ENCODE measurements at places on chromosomes 3 and 15. TPM values are rescaled to one million over a fixed set of nuclear protein-coding genes. Genes with fewer than 3 reads are reported as not detected.

DNA sequence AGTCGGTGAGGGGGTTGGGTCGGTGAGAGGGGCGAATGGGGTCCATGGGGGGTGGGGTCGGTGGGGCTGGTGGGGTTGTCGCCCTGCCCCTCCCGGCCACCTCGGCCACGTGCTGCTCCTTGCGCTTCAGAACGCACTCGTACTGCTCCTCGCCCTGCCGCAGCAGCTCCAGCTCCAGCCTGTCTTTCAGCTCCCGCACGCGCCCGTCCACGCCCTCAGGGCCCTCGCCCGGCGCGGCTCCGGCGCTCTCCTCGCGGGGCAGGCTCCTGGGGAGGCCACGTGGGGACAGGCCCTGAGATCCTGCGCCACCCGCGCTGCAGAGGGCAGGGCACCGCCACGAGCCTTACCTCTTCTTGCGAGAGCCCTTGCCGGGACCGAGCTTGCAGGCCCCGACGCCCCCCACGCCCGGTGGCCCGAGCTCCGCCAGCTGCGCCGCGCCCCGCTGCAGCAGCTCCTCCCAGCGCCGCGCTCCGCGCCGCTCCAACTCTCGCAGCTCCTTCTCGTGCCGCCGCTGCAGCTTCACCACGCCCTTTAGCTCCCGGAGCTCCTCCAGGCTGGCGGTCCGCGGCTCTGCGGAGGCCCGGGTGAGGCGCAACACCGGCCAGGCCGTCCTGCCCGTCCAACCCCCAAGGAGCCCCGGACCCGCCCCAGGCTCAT is 8.2 kb upstream of the ANKRD63 start:
- H3K27ac ChIP-seq = no peak overlapping the region
- no peaks in the 10 kb centered on the region for H3K27me3 ChIP-seq
- peaks cover 2% of the 10 kb centered on the region for H3K36me3 ChIP-seq

GRCh38 chr15:101320501-101321052 is 25.5 kb upstream of the SNRPA1 start:
- peak overlapping the region; percentile 80 for H3K4me3 ChIP-seq
- peaks cover 10% of the 10 kb centered on the region for H3K4me1 ChIP-seq
- DNase-seq = peak; percentile 89
- H3K27me3 ChIP-seq = no peaks in the 10 kb centered on the region
- H3K36me3 ChIP-seq = no peaks in the 10 kb centered on the region

GRCh38 chr3:159130108-159130507 is 328.3 kb downstream of the MFSD1 start:
- no peaks in the 10 kb centered on the region for H3K27me3 ChIP-seq
- DNase-seq = no peak
- no peak overlapping the region for H3K27ac ChIP-seq
- H3K4me3 ChIP-seq = no peak overlapping the region
- no peaks in the 10 kb centered on the region for H3K36me3 ChIP-seq

- H3K4me3 ChIP-seq = peak within 1 kb of the TSS; percentile 85
- peaks cover 1% of the 10 kb centered on the region for H3K36me3 ChIP-seq
- peaks cover 42% of the 10 kb centered on the region for H3K4me1 ChIP-seq
- H3K27me3 ChIP-seq = no peaks in the 10 kb centered on the region
- peak; percentile 79 for DNase-seq
- peak within 1 kb of the TSS; percentile 93 for H3K27ac ChIP-seq
These were observed at the start of gene TNK2 for GRCh38 chr3:195907934-195908693. TSS of gene TNK2 (minus strand) at chr3:195908551. CDS start at chr3:195888588, 19,963 bp downstream.

DNA sequence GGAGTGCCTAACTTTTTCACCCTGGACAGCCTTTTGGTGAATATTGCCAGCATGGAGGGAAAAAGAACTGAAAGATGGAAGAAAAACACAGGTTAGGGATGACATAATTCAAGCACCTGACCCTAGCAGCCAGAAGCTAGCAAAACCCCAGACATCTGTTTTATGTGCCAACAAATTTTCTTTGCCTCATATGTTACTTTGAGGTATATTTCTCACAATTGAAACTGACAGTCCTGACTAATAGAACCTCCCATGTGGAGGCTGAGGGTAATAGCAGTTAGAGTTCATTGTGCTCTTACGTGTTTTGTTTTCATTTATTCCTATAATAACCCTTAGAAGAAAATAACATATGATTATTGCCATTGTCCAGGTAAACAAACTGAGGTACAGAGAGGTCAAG is 71.5 kb upstream of the SLC25A26 start:
- no peak for DNase-seq
- H3K4me1 ChIP-seq = no peaks in the 10 kb centered on the region
- H3K36me3 ChIP-seq = no peaks in the 10 kb centered on the region
- peaks cover 2% of the 10 kb centered on the region for H3K27me3 ChIP-seq

DNA sequence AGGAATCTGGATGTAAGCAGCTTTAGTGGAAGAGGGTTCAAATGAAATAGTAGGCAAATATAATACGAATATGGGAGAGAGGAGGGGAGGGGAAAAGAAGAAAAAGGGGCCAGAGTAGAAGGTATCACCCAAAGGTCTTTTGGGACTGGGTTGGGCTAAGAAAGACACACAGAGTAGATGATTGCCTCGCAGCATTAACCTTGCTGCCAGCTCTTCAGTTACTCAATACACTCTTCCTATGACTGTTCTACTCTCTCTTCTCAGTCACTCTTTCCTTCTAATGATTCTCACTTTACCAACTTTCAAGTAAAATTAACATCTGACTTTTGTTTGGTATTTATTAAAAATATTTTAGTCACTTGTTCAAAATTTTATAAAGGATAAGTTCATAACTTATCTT is 52.8 kb downstream of the CLASP2 start:
- H3K4me3 ChIP-seq = no peak overlapping the region
- H3K27ac ChIP-seq = no peak overlapping the region
- no peaks in the 10 kb centered on the region for H3K27me3 ChIP-seq
- peaks cover 8% of the 10 kb centered on the region for H3K36me3 ChIP-seq

- H3K4me3 ChIP-seq = peak overlapping the region; percentile 42
- H3K27me3 ChIP-seq = no peaks in the 10 kb centered on the region
- peak; percentile 77 for DNase-seq
- peaks cover 42% of the 10 kb centered on the region for H3K36me3 ChIP-seq
- H3K27ac ChIP-seq = peak overlapping the region; percentile 90
These were observed 21.0 kb downstream of the RFT1 start for GRCh38 chr3:53109190-53109589.

DNA sequence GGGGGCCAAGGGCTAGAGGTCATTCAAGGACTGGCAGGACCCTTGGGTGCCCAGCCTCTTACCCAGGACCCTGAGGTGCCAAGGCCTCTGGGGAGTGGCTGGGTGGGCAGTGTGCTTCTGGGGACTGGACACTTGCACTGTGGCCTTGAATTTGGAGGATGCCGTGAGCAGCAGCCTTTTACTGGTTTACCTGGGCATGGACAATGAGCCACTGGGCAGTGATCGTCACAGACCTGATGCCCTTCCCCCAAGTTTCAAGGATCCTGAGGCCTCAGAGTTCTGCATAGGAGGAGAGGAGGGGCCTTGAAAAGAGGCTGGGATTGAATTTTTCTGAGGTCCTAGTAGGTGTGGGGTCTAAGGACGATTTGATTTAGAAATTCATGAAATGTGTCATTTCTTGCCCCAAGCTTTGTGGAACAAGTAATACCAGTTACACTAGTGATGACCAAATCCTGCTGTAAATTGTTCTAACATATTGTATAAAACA is 146.1 kb upstream of the TPM1 start:
- no peaks in the 10 kb centered on the region for H3K4me1 ChIP-seq
- H3K36me3 ChIP-seq = no peaks in the 10 kb centered on the region
- no peaks in the 10 kb centered on the region for H3K27me3 ChIP-seq

- H3K4me3 ChIP-seq = no peak overlapping the region
- peaks cover 4% of the 10 kb centered on the region for H3K36me3 ChIP-seq
- DNase-seq = peak; percentile 62
- peaks cover 66% of the 10 kb centered on the region for H3K4me1 ChIP-seq
- peak overlapping the region; percentile 86 for H3K27ac ChIP-seq
These were observed 8.1 kb upstream of the CSK start for GRCh38 chr15:74773731-74774252.

GRCh38 chr3:16604887-16605602 is at the start of gene DAZL:
TSS of gene DAZL (minus strand) at chr3:16605423. CDS start at chr3:16605205, 218 bp downstream.
- no peaks in the 10 kb centered on the region for H3K27me3 ChIP-seq
- no peak within 1 kb of the TSS for H3K4me3 ChIP-seq

DNA sequence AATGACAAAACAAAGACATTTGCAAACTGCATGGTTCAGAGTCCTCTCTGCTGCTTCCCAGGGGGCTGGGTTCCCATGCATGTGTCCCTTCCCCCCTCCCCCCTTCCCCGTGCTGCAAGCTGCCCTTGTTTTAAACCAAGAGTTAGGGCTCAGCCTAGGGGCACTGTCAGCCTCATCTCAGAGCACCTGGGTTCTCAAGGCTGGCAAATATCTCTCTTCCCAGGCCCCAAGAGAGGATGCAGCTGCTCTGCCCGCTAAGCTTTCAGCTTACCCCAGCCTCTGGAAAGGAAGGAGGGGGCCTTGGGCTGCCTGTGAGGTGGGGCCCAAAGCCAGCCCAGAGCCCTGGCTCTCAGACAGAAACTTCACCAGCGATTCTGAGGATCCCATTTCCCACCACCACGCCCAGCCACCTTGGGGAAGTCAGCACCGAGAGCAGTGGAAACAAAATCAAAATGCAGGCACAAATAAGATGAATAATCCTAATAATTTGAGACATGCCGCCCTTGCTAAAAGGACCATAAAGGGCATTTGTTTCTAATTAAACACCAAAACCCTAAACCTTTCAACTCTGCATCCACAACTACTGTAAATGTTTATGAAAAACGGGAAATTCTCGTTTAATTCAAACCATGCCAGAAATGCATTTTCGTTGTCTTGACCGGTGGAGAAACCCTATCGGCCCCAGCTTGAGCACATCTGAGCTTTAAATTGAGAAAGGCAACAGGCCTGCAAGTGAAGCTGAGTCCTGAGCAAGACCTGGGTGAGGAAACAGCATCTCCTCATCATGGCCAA is 67.7 kb upstream of the WNT5A start:
- H3K27me3 ChIP-seq = peaks cover 2% of the 10 kb centered on the region
- no peaks in the 10 kb centered on the region for H3K4me1 ChIP-seq
- H3K36me3 ChIP-seq = no peaks in the 10 kb centered on the region
- no peak for DNase-seq

- H3K4me3 ChIP-seq = peak overlapping the region; percentile 93
- DNase-seq = peak; percentile 92
- peaks cover 16% of the 10 kb centered on the region for H3K27me3 ChIP-seq
- H3K36me3 ChIP-seq = peaks cover 1% of the 10 kb centered on the region
- peaks cover 30% of the 10 kb centered on the region for H3K4me1 ChIP-seq
These were observed 901 bp downstream of the ALCAM start for GRCh38 chr3:105367406-105368213.

DNA sequence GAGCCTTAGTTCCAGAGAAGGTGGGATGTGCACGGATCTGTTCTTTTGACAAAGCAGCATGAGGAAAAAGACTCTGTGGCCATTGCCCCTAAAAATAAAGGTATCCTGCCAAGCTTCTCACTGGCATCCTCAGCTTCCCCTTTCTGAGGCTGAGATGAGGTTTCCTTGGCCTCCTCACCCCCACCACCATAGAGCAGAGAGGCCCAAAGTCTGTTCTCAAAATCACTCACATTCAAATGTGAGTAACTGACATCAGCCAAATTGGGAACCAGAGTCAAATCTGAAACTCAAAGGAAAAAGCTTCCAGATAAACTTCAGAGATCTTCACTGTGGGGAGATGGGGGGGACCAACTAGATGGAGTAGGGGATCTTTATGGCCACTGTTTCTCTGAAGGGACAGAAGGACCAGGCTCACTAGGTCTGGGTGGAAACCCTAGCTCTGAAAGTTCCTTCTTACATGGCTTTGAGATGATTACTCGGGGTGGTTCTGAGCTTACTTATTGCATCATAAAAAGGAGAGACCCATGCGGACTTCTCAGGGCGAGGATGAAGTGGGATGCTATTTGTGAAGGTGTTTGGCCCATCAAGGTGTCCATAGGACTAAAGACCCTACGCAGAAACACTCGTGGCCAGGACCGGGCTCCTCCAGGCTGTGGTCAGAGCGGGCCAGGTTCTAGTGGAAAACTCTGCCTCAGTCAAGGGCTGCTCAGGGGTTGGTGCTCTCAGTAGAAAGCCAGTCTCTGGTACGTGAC is 61.5 kb upstream of the MEF2A start:
- H3K36me3 ChIP-seq = no peaks in the 10 kb centered on the region
- H3K27ac ChIP-seq = no peak overlapping the region
- H3K4me1 ChIP-seq = peaks cover 34% of the 10 kb centered on the region
- peak; percentile 34 for DNase-seq

DNA sequence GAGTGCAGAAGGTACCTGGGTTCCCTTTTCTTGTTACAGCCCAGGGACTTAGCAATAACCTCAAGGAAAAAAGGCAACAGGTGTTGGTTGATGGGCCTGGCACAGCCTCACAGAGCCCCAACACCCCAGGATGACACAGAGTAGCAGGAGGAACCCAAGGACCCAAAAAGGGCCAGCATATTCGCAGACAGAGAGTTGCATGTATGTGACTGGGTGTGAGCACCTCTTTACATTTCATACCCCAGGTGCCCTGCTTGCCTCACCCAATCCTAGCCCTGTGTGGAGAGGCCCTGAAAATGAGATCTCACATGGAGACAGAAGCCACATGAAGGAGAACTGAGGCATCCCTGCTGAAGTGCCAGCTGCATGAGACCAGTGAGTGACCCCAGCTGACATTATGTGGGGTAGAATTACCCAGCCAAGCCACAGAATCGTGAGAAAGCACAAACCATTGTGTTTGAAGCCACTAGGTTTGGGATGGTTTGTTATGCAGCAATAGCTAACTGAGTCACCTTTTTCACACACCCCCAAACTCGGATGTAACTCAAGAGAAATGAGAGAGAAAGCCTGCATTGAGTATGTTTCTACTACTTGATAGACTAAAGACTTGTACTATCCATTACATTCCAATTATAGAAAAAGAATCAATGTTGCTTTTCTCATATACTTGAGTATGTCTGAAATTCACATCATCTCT is 26.2 kb upstream of the HHATL start:
- no peaks in the 10 kb centered on the region for H3K36me3 ChIP-seq
- H3K4me3 ChIP-seq = no peak overlapping the region
- DNase-seq = no peak
- H3K27me3 ChIP-seq = no peaks in the 10 kb centered on the region
- H3K27ac ChIP-seq = no peak overlapping the region

DNA sequence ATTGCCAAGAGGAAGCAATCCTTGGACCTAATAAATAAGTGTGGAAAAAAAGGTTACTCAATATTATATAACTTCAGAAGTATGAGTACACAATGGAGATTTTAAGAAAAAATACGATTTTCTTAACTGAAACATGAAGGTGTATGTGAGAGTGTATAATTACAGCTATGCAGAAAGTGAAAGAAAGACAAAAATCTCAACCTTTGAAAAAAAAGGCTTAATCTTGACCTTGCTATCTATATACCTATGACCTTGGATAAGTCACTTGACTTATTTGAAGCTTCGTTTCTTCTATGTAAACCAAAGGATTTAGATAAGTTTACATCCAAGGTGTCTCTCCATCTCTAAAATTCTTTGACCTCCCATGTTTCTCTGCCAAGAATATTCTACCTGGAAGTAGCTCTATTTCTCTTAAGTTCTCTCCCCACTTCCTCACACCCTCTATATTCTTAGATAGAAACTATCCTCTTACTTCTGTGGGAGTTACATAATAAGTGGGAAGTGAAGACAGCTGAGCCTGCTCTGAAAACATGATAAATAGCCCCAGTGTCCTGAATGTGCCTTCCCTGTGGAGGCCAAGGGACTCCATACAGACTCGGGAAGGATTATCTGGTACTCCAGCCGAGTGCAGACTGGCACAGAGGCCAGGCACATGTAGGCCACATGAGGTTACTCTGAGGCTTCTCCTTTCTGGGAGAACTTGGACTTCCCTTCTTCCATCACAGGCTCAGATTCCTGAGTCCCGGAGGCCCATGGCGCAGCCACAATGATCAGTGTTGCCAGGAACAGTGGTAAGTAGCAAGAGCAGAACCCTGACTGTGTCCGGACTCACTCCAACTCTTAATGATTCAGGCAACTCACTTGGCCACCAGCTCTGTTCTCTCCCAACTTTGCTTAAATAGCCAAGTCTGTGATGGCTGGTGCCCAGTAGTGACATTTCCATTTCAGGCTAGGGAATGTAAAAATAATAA is 166.8 kb upstream of the COL8A1 start:
- H3K36me3 ChIP-seq = no peaks in the 10 kb centered on the region
- no peak overlapping the region for H3K4me3 ChIP-seq
- no peaks in the 10 kb centered on the region for H3K4me1 ChIP-seq

Gene CHST2
- 4.4 TPM for total RNA-seq

Gene CLSTN2
- not detected for total RNA-seq
